ENCODE measurements at places on chromosomes 3 and 15. TPM values are rescaled to one million over a fixed set of nuclear protein-coding genes. Genes with fewer than 3 reads are reported as not detected.

- DNase-seq: peak; percentile 9
Measured at GRCh38 chr3:193943200-193943599, 192.7 kb upstream of the HES1 start.

DNA sequence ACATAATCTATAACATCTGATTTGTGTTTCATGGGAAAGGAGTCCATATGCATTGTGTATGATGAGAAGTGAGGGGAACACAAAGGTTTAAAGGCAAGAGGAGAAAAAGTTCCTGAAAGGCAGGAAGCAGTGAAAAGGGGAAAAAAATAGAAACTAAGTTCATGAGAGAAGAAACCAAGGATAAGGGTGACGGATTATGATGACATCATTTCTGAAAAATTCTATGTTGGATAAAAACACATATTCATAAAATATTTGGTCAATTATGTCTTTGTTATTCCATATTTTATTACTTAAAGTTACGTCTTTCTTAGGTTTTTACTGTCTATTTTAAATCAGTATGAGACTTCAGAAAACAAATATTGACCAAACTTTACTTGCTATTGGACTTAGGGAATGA lies 48.6 kb upstream of the CP start:
- no peak for DNase-seq

DNA sequence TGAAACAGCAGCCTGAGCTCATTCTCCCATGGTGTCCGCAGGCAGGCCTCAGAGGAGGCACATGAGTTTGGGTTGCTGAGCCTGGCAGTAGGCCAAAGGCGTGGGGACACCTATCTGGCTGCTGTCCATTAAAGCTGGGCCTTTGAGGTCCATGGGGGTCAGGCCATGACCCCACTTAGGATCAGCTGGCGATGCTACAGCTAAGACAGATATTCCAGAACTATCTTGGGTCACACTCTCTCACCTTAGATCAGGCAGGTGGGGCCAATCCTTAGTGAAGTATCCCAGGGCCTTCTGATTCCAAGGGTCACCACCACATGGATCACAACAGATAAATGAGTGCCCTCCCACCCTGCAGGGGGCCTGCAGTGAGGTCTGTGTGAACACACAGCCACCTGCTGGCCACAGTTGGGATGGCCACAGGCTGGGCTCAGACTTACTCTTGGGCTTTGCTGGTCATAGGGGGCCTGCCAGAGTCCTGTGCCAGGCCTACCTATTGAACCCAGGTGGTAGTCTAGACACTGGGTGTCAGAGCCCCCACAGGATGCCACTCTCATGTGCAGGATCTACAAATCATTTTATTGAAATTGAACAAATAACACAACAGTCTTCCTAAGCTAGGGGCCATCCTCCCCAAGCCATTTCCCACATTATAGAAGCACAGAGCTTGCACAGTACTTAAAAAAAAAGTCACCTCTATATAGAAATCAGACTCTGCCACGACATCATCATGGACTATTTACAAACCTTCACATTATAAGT lies 2.0 kb upstream of the HYAL2 start:
- peak; percentile 79 for DNase-seq

The POU1F1 gene
- not detected for total RNA-seq

GRCh38 chr3:3665961-3666640 lies 133.1 kb upstream of the LRRN1 start:
- no peak for DNase-seq

The RASGRP1 gene
- 1.8 TPM for total RNA-seq

DNA sequence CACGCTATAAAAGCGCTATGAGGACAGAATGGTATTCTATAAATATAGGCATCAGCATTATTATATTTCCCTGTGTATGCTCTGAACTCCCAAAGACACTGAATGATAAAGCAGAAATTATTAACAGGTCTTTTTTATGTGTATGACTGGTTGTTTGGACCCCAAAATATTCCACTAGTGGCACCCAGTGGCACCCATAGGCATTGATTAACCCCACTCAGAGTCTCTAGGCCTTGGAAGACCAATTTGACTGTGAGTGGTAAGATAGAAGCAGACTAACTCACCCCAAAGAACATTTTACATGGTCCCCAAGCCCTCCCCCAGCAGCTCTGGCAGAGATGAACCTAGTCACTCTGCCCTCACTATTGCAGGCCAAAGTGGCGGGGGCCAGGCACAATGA lies 45.4 kb upstream of the UBE2E1 start:
- no peak for DNase-seq

The SCAANT1 gene
- total RNA-seq: not detected

- no peak for DNase-seq
Measured at GRCh38 chr15:85021409-85021808, 39.8 kb downstream of the PDE8A start.

DNA sequence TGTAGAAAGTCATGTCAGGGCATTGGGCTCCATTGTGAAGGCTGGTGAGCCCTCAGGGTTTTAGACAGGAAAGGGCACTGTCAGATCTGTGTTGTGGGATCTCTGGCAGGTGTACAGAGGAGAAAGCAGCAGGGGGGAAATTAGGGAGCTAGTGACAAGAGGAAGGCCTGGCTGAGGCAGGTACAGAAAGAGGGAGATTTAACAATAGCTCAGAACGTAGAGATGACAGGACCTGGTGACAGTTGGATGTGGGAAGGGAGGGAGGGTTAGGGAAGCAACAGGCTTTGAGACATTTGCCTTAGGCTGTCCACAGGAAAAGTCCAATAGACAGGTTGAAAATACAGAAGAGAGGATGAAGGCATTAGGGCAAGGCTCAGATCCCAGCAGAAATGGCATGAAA lies 288.1 kb downstream of the EPHB1 start:
- no peak for DNase-seq

The VPS8 gene
- total RNA-seq: 55.7 TPM

The LMAN1L gene
- not detected for total RNA-seq

DNA sequence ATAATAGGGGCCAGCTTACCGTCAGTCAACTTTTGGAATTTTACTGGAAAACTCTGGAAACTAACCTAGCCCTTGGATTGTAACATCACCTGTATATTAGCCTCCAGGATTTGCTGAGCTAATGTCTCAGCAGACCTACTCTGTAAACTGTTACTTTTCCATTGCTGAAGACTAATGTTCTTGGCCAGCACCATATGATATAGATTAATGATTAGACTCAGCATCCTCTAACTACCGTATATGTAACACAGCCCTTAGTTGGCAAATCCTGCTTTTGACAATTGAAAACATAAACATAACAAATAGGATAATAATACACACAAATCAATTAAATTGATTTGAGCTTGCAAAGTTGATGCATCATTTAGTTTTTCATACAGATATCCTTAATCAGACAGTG lies 26.6 kb upstream of the GBE1 start:
- DNase-seq: no peak

- DNase-seq: no peak
Measured at GRCh38 chr15:73821181-73821580, 52.2 kb upstream of the TBC1D21 start.

DNA sequence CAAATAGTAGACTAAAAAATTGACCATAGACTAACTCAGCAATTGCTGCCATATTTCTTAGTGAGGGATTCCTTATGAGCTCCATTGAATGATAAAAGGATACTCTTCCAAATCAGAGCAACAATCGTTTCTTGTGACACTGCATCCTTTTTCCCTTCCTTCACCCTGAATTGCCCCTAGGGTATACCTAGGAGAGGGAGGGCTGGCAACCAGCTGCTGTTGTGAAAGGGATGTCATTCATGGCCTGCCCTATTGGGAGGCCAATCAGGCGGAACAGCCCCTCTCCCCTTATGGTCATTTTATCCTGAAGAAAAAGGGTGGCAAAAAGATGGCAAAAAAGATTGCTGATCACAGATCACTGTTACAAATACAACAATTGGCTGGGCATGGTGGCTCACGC lies 26.3 kb downstream of the B3GNT5 start:
- no peak for DNase-seq

The ITPR1 gene
- 4.8 TPM for total RNA-seq

- DNase-seq: no peak
Measured at GRCh38 chr3:12363397-12364195, 74.7 kb downstream of the PPARG start.

GRCh38 chr3:43769097-43769884 lies 78.6 kb downstream of the ABHD5 start:
- peak; percentile 94 for DNase-seq

DNA sequence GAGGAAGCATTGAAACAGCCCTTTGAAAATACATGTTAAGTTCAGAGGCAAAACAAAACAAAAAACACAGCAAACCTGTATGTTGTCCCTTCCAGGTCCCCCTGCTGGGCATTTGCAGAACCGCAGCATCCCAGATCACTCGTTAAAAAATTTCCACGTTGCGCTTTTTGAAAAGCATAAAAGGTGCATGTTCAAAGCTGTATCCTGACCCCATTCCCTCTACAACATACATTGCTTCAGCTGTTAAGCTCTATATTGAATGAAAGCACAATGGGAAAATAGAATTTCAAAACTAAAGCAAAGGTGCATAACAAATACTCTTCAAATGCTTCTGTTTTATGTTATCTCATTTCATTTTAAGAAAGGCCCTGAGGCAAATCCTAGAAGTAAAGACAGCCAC lies 328.3 kb downstream of the THSD4 start:
- DNase-seq: peak; percentile 65

The TNNC1 gene
- total RNA-seq: 0.45 TPM

The ASB14 gene
- total RNA-seq: not detected

The LRRN1 gene
- 77.6 TPM for total RNA-seq

Measured in neural crest cell (in vitro differentiated cells).